ENCODE measurements at places on chromosomes 6 and 20. TPM values are rescaled to one million over a fixed set of nuclear protein-coding genes. Genes with fewer than 3 reads are reported as not detected.
A peak's percentile ranks its signal among the peaks of the same experiment; 100 is the strongest.

Gene FUT9
- total RNA-seq, result 5.6 TPM

GRCh38 chr20:64053841-64054661, 4.6 kb upstream of the SOX18 start:
- DNase-seq, result peak; percentile 92

DNA sequence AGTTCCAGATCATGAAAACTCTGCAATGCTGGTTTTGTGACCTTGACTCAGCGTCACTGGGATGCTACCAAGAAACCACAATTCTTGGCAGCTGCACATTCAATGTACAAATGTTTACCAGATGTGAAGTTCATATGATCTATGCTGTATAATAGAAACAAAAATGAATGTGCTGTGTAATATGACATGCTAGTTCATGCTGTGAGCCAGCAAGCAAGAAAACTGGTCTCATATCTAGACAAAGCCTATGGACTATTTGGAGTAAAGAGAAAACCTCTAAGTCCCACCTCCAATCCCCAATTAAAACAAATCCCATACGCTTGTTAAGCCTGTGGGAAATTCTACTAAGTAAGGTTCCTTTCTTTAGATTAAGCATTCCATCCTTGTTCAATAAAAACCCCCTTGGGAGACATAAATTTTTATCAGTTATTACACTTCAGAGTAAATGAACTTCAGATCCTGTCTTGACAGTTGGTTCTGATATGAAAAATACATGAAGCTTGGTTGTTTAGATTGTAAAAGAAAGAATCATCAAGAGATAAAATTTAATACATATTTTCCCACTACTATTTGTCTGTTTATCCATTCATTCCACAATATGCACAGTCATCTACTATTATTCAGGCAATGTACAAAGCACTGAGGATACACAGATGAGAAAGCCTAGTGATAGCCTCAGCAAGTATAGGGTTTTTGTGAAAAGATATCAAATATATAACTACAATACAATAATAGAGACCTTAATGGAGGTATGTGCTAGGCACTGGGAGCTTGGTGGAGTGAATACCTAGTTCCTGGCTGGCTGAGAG, 20.1 kb downstream of the COL21A1 start:
- no peak for DNase-seq

- DNase-seq, result no peak
These were observed 733.9 kb downstream of the CBLN4 start for GRCh38 chr20:55271371-55271770.

DNA sequence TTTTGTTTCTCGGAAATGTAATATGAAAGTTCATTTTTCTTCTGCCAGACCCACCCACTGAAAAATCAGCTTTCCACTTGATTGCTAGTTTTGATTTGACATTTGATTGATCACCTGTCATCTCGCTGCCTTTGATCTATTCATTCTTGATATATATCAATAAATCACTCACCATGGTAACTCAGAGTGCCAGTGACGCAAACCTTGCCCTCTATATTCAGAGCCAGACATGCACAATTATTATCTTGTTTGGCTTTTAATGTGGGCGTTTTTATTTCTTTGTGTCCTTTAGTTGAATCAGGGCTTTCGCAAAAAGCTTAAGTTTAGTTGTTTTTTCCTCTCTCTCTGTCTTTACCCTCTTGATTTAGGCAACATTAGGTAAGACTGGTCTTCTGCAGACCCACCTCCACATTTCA, 2.0 kb downstream of the TSHZ2 start:
- DNase-seq, result no peak

DNA sequence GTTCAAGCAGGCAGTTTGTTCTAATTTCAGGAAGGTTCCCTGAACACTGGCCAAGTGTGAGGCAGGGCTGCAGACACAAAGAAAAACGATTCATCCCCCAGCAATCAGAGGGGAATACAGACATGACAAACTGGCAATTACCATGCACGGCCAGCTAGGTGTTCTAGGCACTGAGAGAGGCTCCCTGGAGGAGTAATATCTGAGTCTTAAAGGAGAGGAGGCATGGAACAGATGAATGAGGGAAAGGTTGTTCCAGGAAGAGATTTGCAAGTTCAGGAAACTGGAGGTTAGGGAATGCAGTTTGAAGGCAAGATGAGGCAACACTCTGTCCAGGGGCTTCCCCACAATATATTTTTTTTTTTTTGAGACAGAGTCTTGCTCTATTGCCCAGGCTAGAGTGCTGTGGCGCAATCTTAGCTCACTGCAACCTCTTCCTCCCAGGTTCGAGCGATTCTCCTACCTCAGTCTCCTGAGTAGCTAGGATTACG, 11.1 kb downstream of the RRAGD start:
- no peak for DNase-seq

DNA sequence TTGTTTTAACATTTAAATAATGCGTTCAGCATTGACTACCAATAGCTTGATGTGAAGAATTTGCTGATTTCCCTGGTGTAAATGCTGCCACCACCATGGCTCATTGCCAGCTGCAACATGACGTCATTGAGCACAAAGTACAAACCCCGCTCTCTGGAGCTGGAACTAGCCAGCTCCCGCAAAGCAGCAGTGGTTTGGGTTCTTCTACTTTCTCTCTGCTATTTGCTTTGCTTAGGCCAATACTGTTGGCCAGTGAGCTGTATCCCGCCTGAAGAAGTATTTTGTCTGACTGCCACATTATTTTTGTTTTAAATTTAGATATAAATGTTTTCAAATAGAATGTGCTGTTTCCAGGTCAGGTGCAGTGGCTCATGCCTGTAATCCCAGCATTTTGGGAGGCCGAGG, 47.4 kb upstream of the KIF13A start:
- DNase-seq, result no peak

Gene MDC1
- 79.0 TPM for total RNA-seq

Gene SUMO4
- 2.4 TPM for total RNA-seq

DNA sequence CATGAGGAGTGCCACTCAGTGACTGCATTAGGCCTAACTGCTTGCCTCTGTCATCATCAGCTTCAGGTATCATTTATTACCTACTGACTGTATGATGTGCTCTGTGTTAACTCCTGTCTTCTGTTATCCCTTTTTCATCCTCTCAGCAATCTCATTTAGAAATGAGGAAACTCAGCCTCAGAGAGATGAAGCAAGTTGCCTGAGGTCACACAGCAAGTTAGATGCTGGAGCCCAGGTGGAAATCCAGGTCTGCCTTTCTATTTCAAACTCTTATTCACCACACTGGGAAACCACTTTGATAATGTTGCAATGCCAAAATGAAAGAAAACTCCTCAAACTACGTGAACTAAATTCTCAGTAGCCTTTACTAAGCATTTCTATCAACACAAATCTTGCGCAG, 1.3 kb downstream of the FERMT1 start:
- no peak for DNase-seq

Gene C20orf141
- total RNA-seq, result not detected

Gene PPDPF
- 247 TPM for total RNA-seq

GRCh38 chr6:53568776-53569616, 24.1 kb upstream of the GCLC start:
- DNase-seq, result no peak

Gene MYLK2
- 0.29 TPM for total RNA-seq

Gene COL11A2
- 0.86 TPM for total RNA-seq

DNA sequence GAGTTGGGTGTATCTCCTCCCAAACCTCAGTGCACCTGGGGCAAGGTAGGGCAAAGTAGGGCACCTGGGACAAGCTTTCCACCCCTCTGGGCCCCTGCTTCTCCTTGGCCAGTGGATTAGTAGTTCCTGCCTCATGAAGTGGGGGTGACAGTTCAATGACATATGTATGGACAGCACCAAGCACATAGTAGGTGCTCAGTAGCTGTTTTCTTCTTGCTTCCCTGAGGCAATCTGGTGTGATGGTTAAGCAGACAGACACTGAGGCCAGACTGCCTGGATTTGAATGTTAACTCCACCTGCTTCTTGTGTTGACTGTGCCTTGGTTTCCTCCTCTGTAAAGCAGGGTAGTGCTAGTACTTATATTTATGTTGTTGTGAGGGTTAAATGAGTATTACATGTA, 25.8 kb downstream of the EPB41L1 start:
- DNase-seq, result no peak

Gene SLC25A27
- total RNA-seq, result 18.1 TPM

- DNase-seq, result no peak
These were observed 73.3 kb downstream of the METTL24 start for GRCh38 chr6:110284855-110285254.

- DNase-seq, result peak; percentile 88
These were observed at the start of gene MYL9 for GRCh38 chr20:36541227-36541767. TSS of gene MYL9 (plus strand) at chr20:36541519. CDS start at chr20:36544885, 3,366 bp downstream.

- DNase-seq, result no peak
These were observed 51.0 kb downstream of the STX7 start for GRCh38 chr6:132461958-132462357.

DNA sequence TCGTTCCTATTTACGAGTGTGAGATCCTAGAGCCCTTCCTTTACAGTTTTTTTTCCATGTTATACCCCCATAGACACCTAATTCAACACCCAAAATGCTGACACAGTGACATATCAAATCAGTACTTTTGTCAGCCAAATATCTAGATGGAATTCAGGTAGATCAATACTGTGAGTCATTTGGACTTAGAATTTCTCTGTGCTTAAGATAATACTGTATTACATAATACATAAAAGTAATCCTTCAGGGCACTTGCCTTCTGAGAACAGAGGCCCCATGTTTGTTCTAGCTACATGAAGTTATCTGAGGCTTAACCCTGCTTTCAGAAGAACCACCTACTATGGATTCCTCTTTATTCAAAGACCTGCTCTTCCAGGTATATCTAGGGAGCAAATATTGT, 623.1 kb downstream of the PHF3 start:
- DNase-seq, result no peak

Gene SLC35D3
- 0.44 TPM for total RNA-seq

DNA sequence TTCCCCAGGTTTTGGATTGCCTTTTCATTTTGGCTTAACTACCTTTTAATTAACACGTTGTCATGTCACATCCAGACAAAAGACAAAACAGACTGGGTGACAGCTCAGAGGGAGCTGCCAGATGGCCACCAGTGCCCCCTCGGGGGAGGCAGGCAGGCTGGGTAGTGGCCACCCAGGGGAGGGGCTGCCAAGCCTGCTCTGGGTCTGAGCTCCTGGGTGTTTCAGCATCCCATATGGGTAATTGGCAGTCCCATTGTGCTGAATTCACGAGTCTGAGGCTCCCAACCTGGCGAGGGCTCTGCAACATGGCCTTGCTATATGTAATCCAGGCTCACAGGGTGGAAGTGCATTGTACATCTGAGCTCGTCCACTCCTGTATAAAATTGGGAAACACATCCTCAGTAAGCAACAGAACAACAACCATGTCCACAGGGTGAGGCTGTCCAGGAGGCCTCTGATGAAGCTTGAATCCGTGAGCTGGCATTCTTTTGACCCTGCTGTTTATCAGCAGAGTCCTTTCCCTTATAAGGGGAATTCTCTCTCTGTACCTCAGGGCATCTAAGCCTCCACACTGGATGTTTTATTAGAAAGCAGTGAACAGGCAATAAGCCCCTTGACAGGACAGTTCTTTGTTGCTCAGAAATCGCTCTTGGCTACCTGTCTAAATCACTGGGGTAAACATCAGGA, 111.7 kb upstream of the SLC22A23 start:
- DNase-seq, result no peak

Gene OOEP
- not detected for total RNA-seq

Gene RXRB
- total RNA-seq, result 24.8 TPM

DNA sequence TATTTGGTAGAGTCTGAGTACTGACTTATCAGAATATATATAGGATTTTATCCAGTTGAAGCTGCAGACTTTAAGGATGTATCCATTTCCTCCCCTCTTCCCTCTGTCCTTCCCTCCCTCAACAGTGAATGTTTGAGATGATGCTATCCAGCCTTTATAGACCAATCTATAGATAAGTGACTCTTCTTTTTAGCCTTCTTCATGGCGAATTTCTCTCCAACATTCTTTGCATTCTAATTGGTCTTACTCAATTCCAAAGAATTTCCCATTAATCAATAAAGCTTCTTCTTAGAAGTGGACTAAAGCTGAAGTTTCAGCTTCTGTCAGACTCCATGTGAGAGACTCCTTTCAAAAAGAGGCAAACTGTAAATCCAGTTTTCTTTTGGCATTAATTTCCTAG, 99.3 kb downstream of the AIG1 start:
- DNase-seq, result no peak

Gene PPP1R3D
- 4.0 TPM for total RNA-seq

Gene CCDC170
- total RNA-seq, result 3.3 TPM

DNA sequence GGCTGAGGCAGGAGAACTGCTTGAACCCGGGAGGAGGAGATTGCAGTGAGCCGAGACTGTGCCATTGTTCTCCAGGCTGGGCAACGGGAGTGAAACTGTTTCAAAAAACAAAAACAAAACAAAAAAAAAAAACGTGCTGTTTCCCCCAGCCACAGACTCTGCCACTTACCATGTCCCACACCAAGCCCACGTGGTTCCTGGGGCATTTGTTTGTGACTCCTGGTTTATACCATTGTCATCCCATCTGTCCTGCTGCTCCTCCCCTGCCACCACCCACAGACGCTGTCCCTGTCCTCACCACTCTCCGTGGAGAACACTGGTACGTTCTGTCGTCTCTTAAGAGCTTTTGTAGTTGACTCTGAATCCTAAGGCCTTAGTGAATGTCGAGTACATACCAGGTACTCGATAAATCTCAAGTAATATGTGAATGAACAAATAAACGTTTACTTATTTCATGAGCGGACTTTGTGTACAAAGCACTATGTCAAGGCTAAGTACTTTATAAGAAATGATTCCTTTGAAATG, 48.0 kb upstream of the KIF13A start:
- no peak for DNase-seq

- no peak for DNase-seq
These were observed 16.5 kb downstream of the IGF2R start for GRCh38 chr6:159985296-159985945.

Gene APOM
- total RNA-seq, result 1.6 TPM

DNA sequence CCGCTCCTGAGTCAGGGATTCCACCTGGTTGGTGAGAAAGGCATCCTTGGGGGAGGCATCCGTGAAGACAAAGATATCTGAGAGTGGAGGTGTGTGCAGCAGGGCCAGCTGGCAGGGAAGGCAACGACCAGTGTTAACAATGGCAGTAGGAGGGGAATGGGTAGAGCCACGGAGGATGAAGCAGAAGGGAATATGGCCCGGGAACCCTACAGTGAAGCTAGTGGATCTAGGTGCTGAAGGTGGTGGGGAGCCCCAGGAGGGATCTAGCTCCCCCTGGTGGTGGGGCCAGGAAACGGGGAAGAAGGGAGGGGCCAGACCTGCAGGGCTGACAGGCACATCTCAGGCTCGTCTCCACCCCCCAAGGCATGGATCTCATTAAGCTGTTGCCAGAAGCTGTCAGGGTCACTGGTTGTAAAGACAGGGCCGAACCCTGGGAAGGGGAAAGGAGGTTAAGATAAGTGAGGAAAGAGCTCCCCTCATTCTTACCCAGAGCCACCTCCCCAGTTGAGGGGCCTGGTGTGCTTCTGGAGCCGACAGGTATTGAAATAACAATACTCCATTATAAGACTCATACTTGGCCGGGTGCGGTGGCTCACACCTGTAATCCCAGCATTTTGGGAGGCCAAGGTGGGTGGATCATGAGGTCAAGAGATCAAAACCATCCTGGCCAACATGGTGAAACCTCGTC, 7.3 kb downstream of the VWA7 start:
- DNase-seq, result peak; percentile 93

- DNase-seq, result no peak
These were observed 66.2 kb upstream of the SLC22A1 start for GRCh38 chr6:160055378-160055777.

- no peak for DNase-seq
These were observed 204.3 kb upstream of the RSPO3 start for GRCh38 chr6:126914172-126914571.
